ENCODE measurements at places on chromosomes 1 and 21. TPM values are rescaled to one million over a fixed set of nuclear protein-coding genes. Genes with fewer than 3 reads are reported as not detected.

GRCh38 chr1:63886340-63886739 is 112.5 kb downstream of the ROR1 start:
- DNase-seq = no peak
- H3K36me3 ChIP-seq = peaks cover 11% of the 10 kb centered on the region

DNA sequence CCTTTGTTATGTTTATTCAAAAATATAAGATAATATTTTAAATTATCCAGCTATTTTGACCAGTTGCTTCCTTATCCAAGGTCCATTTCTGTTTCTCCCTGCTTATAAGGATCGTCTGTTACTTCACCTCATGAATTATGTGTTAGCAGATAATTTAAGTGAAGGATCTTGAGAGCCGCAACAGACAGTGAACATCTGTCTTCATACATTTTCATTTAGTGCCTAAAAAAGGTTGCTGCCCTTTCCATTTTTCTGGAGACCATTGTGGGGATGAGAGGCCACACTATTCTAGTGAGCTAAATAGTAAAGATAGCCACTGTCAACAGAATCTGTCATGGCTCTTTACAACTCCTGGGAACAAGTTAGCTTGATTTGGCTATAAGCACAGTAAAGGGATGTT is 154.0 kb downstream of the CLEC20A start:
- no peak overlapping the region for H3K27ac ChIP-seq
- H3K27me3 ChIP-seq = no peaks in the 10 kb centered on the region
- peaks cover 6% of the 10 kb centered on the region for H3K4me1 ChIP-seq

GRCh38 chr21:33185852-33186251 is 43.9 kb upstream of the IFNAR2 start:
- no peak overlapping the region for H3K27ac ChIP-seq
- no peaks in the 10 kb centered on the region for H3K36me3 ChIP-seq
- DNase-seq = no peak
- no peaks in the 10 kb centered on the region for H3K4me1 ChIP-seq
- H3K4me3 ChIP-seq = no peak overlapping the region
- H3K27me3 ChIP-seq = no peaks in the 10 kb centered on the region

- peaks cover 2% of the 10 kb centered on the region for H3K27me3 ChIP-seq
- no peak overlapping the region for H3K27ac ChIP-seq
- DNase-seq = peak; percentile 77
- no peaks in the 10 kb centered on the region for H3K36me3 ChIP-seq
- H3K4me1 ChIP-seq = peaks cover 2% of the 10 kb centered on the region
Measured at GRCh38 chr1:47175227-47175934, 14.5 kb downstream of the PDZK1IP1 start.

DNA sequence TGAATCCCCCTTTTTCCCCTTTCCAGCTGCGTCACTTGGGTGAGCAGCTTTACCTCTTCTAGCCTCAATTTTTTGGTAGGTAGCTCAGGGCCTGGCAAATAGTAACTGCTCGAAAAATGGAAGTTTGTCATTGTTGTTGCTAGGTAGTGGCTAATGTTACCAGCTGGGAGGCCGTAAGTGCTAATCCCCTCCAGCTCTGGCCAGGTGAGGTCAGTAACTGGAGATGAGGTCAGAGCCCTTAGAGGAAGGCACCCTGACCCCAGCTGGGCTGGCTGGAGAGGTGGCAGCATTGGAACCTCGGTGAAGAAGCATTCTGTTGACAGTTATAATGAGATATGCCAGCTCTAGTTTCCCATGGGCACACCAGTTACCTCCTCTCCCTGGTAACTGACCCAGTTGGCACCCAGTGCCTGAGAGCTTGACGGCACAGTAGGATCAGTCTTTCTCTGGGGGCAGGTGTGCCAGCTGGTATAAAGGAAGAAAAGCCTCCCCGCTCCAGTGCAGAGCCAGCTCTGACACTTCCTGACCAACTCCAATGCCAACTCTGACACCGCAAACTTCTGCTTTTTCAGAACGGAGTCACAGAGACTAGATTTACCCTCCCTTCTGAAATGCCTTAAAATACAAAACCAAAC is 35.0 kb upstream of the SLC2A1 start:
- DNase-seq = no peak
- peak overlapping the region; percentile 20 for H3K27ac ChIP-seq
- H3K36me3 ChIP-seq = peaks cover 3% of the 10 kb centered on the region
- H3K4me1 ChIP-seq = no peaks in the 10 kb centered on the region

GRCh38 chr1:150080784-150081183 is 13.2 kb downstream of the VPS45 start:
- no peaks in the 10 kb centered on the region for H3K4me1 ChIP-seq
- H3K36me3 ChIP-seq = peaks cover 50% of the 10 kb centered on the region
- no peaks in the 10 kb centered on the region for H3K27me3 ChIP-seq
- H3K4me3 ChIP-seq = no peak overlapping the region

GRCh38 chr21:15742052-15742670 is 12.4 kb downstream of the USP25 start:
- no peak overlapping the region for H3K27ac ChIP-seq
- DNase-seq = no peak
- H3K4me1 ChIP-seq = peaks cover 17% of the 10 kb centered on the region
- H3K27me3 ChIP-seq = no peaks in the 10 kb centered on the region
- H3K36me3 ChIP-seq = peaks cover 11% of the 10 kb centered on the region
- peak overlapping the region; percentile 57 for H3K4me3 ChIP-seq

- no peaks in the 10 kb centered on the region for H3K27me3 ChIP-seq
- peak; percentile 95 for DNase-seq
- no peak within 1 kb of the TSS for H3K27ac ChIP-seq
- H3K4me3 ChIP-seq = peak within 1 kb of the TSS; percentile 94
- H3K4me1 ChIP-seq = no peaks in the 10 kb centered on the region
Measured at GRCh38 chr1:186680245-186681061, at the start of gene PTGS2. Gene PTGS2 (minus strand): TSS chr1:186680423. CDS start chr1:186680290, 133 bp downstream.

DNA sequence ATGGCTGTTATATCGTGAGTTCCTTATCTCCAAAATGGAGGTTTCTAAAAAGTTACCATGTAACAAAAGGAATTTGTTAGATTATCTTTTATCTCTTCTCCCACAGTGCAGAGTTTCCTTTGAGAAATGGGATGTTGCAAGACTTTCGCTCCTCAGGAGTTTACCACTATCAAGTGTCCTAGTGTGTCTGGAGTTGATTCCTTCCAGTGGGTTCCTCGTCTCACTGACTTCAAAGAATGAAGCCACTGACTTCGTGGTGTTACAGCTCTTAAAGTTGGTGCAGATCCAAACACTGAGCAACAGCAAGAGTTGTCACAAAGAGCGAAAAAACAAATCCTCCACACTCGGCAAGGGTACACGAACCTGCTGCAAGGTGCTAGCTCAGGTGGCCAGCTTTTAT is 37.0 kb downstream of the SPAG17 start:
- DNase-seq = no peak
- H3K27me3 ChIP-seq = no peaks in the 10 kb centered on the region
- no peaks in the 10 kb centered on the region for H3K4me1 ChIP-seq
- H3K36me3 ChIP-seq = no peaks in the 10 kb centered on the region
- H3K27ac ChIP-seq = no peak overlapping the region

DNA sequence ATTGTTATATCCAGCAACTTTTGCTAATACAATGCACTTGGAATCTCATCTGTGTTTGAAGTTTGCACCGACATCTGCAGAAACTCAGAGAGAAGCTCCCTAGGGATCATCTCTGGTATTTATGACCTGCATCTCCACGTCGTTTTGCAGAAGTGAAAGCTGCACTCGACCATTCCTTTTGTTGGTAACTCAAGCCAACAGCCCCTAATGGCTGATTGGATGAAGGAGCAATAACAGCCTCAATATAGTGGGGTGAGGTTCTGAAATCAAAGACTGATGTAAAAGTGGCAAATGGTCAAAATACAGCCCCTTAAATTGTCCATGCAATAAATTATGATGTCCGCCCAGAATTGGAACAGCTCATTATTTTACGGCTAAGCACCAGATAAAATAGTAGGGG is 344.2 kb upstream of the KAZN start:
- H3K4me3 ChIP-seq = no peak overlapping the region
- no peak overlapping the region for H3K27ac ChIP-seq
- no peak for DNase-seq
- peaks cover 2% of the 10 kb centered on the region for H3K4me1 ChIP-seq
- H3K27me3 ChIP-seq = no peaks in the 10 kb centered on the region

GRCh38 chr1:156119503-156120209 is 5.1 kb downstream of the LMNA start:
- DNase-seq = no peak
- H3K4me3 ChIP-seq = no peak overlapping the region
- H3K27me3 ChIP-seq = no peaks in the 10 kb centered on the region
- no peak overlapping the region for H3K27ac ChIP-seq
- peaks cover 9% of the 10 kb centered on the region for H3K36me3 ChIP-seq

GRCh38 chr1:225771661-225772322 is 5.8 kb upstream of the SRP9 start:
- H3K4me1 ChIP-seq = peaks cover 14% of the 10 kb centered on the region
- H3K4me3 ChIP-seq = no peak overlapping the region
- no peaks in the 10 kb centered on the region for H3K36me3 ChIP-seq
- DNase-seq = no peak
- no peaks in the 10 kb centered on the region for H3K27me3 ChIP-seq
- H3K27ac ChIP-seq = no peak overlapping the region

GRCh38 chr1:64223329-64224151 is 20.1 kb downstream of the UBE2U start:
- H3K36me3 ChIP-seq = no peaks in the 10 kb centered on the region
- H3K27ac ChIP-seq = no peak overlapping the region
- no peaks in the 10 kb centered on the region for H3K4me1 ChIP-seq
- DNase-seq = no peak
- no peaks in the 10 kb centered on the region for H3K27me3 ChIP-seq

- H3K36me3 ChIP-seq = no peaks in the 10 kb centered on the region
- no peak overlapping the region for H3K4me3 ChIP-seq
- no peak for DNase-seq
- H3K27ac ChIP-seq = no peak overlapping the region
- no peaks in the 10 kb centered on the region for H3K27me3 ChIP-seq
- H3K4me1 ChIP-seq = no peaks in the 10 kb centered on the region
Measured at GRCh38 chr1:79375352-79375751, 368.8 kb upstream of the ADGRL4 start.

DNA sequence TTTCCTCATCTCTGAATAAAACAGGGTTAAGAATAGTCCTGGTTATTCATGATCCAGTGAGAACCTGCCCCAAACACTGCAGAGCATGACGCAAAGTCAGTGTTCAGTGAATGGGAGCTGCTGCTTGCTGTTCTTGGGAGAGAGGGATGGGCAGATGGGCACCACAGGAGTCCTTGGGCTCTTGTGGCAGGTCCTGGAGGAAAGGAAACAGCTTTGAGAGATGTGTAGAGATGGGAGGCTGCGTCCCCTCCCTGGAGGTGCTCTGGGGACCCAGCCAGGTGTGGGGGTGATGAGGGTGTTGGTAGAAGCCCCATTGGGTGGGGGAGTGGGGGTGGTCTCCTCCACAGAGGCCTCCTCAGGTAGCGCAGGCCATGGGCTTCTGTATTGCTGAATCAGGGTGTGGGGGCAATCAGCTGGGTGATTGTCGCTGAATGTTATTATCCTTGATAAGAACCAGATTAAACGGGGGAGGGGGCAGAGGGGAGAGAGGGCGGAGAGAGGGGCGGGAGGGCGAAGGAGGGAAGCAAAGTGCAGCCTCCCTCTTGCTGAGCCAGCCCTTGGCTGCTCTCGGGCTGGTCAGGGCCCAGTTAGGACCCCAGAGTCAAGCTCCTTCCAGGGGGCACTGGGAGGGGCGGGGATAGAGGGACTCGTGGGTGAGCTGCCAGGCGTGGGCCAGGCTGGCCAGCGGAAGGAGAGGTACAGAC is 22.9 kb upstream of the CASZ1 start:
- no peaks in the 10 kb centered on the region for H3K36me3 ChIP-seq
- peaks cover 10% of the 10 kb centered on the region for H3K4me1 ChIP-seq
- H3K27me3 ChIP-seq = no peaks in the 10 kb centered on the region
- no peak overlapping the region for H3K27ac ChIP-seq
- no peak for DNase-seq

DNA sequence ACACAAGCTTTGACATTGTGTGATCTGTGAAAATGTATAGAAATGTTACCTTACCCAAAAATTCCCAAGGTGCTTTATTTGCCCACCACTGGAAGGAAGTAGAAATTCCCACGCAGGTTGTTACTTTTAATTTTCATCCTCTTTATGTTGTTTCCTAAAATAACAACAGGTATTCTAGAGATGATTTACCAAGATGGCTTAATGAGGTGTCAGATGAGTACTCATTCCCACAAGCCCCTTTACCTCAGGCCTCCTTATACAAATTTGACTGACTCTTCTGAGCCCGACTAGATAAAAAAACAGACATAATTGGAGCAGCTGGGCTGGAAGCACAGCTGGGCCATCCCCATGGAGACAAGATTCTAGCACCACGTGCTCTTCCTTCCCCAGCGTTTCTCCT is 114.6 kb downstream of the LIPI start:
- no peaks in the 10 kb centered on the region for H3K4me1 ChIP-seq
- DNase-seq = no peak
- H3K4me3 ChIP-seq = no peak overlapping the region
- H3K27ac ChIP-seq = no peak overlapping the region

DNA sequence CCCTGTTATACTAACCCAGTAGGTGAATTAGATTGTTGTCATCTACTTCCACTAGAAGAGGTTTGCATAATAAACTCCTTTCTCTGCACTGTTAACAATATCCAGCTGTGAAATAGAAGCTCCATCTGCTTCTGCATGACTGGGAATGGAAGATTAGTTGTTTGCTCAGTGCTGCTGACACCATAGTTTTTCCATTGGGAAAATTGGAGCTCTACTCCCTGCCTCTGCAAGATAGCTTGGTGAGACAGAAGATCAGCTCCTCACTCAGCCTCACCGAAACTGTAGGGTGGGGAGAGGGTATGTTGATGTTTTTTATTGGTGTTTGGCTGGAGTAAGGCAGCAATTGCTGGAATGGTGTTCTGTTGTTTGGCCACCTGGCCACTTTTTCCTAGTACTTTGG is 331.6 kb upstream of the ADAMTS5 start:
- no peaks in the 10 kb centered on the region for H3K4me1 ChIP-seq
- DNase-seq = no peak
- H3K27ac ChIP-seq = no peak overlapping the region
- no peaks in the 10 kb centered on the region for H3K27me3 ChIP-seq
- H3K4me3 ChIP-seq = no peak overlapping the region
- peaks cover 15% of the 10 kb centered on the region for H3K36me3 ChIP-seq

The BRINP2 gene
- total RNA-seq = not detected

The AGMAT gene
- 4.0 TPM for total RNA-seq

The RIPPLY3 gene
- total RNA-seq = 1.7 TPM

The CFHR5 gene
- not detected for total RNA-seq

The COL16A1 gene
- 6.5 TPM for total RNA-seq

The GUK1 gene
- total RNA-seq = 88.2 TPM

The PLCH2 gene
- 0.09 TPM for total RNA-seq

The TENT5C gene
- 0.18 TPM for total RNA-seq
